ENCODE measurements at places on chromosomes 2 and 18. TPM values are rescaled to one million over a fixed set of nuclear protein-coding genes. Genes with fewer than 3 reads are reported as not detected.
A peak's percentile ranks its signal among the peaks of the same experiment; 100 is the strongest.

- H3K27ac ChIP-seq, result no peak overlapping the region
- H3K27me3 ChIP-seq, result no peaks in the 10 kb centered on the region
- H3K36me3 ChIP-seq, result peaks cover 61% of the 10 kb centered on the region
These were observed 34.7 kb downstream of the SFXN5 start for GRCh38 chr2:73036766-73037165.

GRCh38 chr2:30368258-30368657 lies 78.8 kb upstream of the LCLAT1 start:
- peak overlapping the region; percentile 48 for H3K27ac ChIP-seq
- no peaks in the 10 kb centered on the region for H3K27me3 ChIP-seq
- no peaks in the 10 kb centered on the region for H3K36me3 ChIP-seq
- H3K4me1 ChIP-seq, result no peaks in the 10 kb centered on the region
- no peak for DNase-seq

ARHGAP15 gene
- 124 TPM for total RNA-seq

DNA sequence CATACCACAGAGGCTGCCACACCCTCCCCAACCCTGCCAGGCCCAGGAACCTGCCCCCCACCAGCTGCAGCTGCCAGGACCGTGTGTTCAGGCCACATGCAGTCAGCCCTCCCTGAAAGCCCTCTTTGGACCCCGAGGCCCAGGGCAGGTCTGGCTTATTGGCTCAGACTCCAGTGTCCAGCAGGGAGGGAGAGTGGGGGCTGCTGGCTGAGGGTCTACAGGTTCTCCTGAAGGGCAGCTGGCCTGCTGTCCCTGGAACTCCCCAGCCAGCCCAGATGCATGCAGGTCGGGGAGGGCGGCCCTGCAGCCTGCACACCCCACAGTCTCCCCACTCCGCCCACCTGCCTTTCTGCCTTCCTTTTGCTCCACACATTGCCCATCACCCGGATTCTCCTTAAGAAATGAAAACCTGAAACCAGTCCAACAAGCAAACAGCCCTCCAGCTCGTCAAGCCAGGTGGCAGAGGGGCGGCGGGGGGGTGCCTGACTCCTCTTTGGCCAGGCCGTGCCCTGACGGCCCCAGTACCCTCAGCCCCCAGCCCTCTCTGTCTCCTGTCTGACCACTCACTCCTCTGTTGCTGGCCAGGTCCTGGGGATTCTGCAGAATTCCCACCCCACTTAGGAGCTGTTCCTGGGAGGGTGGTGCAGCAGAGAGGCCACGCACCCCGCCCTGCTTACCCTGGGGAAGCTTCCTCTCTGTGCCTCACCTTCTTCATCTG lies 18.0 kb downstream of the GPR35 start:
- no peak overlapping the region for H3K4me3 ChIP-seq
- no peak overlapping the region for H3K27ac ChIP-seq
- DNase-seq, result no peak
- no peaks in the 10 kb centered on the region for H3K36me3 ChIP-seq
- H3K4me1 ChIP-seq, result no peaks in the 10 kb centered on the region

AP1S3 gene
- 16.0 TPM for total RNA-seq
